IPS DF 19.7 (cell line): ENCODE measurements at places on chromosomes 3 and 15.

- DNase-seq = no peak
These were observed 563.5 kb upstream of the CCDC54 start for GRCh38 chr3:106813742-106814141.

DNA sequence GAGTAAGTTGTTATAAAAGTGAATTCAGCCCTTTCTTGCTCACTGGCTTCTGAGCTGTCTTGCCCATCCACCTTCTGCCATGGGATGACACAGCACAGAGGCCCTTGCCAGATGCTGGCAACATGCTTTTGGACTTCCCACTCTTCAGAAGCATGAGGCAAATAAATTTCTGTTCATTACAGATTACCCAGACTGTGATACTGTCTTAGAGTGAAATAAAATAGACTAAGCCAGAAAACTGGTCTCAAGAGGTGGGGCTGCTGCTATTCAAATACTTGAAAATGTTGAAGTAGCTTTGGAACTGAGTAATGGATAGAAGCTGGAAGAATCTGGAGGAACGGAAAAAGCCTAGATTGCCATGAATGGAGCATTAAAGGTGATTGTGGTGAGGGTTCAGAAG lies 170.4 kb downstream of the ZMAT3 start:
- DNase-seq = no peak

DNA sequence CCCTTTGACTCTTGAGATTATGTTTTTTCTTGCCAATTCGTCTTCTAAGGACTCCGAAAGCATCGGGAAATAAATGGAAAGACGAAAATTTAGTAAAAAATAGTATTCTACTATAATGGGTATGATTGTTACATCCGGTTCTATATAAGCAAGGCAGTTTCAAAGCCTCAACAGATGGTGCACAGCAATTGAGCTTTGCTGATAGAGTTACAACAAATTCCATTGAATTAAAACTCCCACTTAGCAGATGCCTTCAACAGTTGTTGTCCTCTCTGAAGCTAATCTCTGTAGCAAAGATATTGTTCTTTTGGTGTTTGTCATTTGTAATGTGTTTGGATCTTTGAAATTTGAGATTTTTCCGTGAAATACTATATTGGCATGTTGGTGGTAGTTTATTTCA lies 16.1 kb upstream of the GHSR start:
- no peak for DNase-seq

DNA sequence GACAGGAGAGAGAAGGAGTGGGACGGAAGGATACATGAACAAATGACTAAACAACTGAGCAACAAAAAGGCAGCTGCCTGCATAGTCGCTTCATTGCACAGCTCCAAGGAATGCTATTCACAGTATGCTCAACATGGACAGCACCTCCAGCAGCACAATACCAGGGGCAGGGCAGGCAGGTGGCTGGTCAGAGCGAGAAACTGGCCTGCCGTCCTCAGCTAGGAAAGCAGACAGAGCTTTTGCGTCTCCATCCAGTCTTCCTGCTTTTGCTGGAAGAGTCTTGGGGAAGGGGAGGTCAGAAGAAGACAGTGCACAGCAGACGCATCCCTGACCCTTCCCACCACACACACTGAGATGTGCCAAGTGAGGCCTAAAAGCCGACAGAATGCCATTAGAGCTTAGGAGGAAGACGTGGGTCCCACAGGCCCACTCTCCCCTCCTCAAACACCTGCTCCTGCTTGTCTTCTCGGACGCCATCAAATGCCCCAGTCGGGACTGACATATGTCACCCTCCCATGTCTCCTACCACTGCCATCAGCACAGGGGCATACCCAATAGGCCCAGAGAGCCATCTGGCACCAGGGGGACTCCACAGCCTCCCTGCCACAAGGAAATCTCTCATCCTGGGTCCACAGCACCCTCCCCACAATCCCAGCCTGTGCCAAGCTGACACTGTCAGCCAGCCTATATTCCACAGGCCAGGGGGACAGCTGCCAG lies 3.9 kb downstream of the RAB6B start:
- no peak for DNase-seq

GRCh38 chr3:142057331-142057725 lies 92.0 kb downstream of the TFDP2 start:
- DNase-seq = no peak

GRCh38 chr3:124843506-124844177 lies 43.5 kb downstream of the ITGB5 start:
- no peak for DNase-seq

DNA sequence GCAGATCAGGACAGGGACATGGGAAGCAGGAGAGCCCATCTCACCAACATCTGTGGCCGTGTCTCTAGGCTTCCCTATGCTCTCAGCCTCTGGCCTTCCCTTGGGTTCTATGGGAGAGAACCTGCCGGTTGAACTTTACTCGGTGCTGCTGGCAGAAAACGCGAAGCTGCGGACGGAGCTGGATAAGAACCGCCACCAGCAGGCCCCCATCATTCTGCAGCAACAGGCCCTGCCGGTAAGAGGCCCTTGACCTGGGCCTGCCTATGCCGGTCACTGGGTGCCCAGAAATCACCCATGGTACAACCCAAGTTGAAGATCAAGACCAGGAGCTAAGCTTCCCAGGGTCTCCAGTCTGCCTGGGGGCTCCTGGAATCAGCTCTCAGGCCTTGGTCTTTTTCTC lies 34.8 kb downstream of the CYP11A1 start:
- DNase-seq = no peak

- no peak for DNase-seq
These were observed 12.7 kb downstream of the ZNF35 start for GRCh38 chr3:44661189-44661588.

DNA sequence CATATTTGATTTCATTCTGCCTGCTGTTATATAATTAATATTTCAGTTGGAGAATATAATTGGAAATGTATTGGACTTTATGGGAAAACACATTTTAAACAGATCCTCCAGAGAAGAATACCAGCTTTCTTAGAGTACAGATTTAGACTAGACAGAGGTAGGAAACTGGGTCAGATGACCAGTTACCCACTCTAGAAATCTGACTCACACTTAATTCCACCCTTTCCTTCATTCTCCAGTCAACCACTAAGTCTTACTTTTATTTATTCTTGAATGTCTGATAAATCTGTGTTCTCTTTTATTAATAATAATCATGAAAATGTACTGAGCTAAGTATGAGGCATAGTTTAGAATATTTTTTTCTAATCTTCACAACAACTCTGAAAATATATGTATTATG lies 110.7 kb downstream of the LRRC49 start:
- DNase-seq = no peak

DNA sequence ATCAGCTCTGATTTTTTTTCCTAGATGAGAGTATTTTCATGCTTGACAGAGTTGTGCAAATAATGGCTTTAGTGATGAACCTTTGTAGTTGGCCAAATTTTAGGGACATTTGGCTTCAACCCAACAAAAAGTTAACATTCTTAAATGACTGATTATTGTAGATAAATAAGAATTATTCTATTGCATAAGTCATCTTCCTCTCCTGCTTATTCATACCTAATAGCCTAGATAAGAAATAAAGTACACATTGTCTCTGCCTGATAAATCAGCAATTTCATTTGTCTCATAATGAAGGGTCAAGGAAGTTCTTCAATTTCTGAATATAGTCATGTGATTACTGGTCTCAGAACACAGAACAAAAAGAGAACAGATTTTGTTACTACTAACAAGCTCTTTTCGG lies 428.9 kb upstream of the IL12A start:
- DNase-seq = no peak

- DNase-seq = no peak
These were observed 150.2 kb upstream of the SUCLG2 start for GRCh38 chr3:67804578-67804977.

GRCh38 chr3:72318504-72319193 lies 529.6 kb downstream of the SHQ1 start:
- DNase-seq = no peak
